ENCODE measurements at places on chromosomes 12 and 14.
A peak's percentile ranks its signal among the peaks of the same experiment; 100 is the strongest.

- no peak for DNase-seq
Observed at GRCh38 chr14:79791055-79791732, 420.1 kb downstream of the DIO2 start.

- peak; percentile 33 for DNase-seq
Observed at GRCh38 chr12:98893126-98893674, 248.1 kb downstream of the APAF1 start.

DNA sequence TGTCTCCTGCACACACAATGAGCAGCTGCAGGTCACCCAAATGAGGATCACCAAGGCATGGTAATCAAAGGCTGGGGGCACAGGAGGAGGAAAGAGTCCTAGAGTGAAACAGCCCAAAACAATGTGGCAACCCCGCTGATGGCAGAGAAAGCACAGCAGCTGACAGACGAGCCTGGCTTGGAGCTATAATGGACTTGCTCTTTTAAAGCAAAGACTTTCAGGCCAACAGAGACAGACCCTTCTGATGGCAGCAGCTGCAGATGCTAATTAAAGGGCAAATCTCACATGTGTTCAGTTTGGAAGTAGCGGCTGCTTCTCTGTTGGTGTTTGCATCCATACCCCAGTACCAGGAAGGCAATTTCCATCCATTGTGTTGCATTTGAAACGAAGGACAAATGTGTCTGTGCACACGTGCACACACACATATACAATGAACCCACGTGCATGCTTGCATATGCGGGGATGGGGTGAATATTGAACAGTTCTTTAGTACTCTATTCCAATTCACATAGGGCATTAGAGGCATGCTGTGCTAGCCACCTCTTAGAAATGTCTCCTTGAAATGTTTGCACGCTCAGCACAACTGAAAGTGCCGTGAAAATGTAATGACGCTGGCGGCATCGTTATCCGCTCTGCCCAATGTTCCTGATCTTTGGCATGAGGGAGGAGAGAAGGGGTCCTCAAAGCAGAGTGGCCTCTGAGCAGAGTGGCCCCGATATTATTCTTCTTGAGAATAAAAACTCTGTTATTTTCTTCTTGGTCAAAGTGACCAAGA lies 38.1 kb downstream of the CIT start:
- no peak for DNase-seq

- DNase-seq: no peak
Observed at GRCh38 chr12:96047229-96048211, 12.1 kb upstream of the LTA4H start.

- DNase-seq: no peak
Observed at GRCh38 chr12:1529862-1530591, 64.4 kb downstream of the FBXL14 start.

DNA sequence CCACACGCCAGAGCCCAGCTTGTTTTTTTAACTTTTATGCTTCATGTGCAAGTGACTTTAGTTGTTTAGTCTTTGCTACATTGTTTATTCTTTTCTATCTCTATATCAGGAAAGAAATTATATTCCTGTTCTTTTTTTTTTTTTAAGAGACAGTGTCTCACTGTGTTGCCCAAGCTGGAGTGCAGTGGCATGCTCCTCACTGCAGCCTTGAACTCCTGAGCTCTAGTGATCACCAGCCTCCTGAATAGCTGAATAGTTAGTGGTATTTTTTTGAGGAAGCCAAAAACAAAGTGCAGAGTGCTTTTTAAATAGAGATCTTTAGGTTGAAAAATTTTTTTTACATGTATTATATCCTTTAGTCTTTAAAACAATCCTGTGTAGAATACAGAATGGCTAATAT lies 58.2 kb downstream of the ETNK1 start:
- no peak for DNase-seq

DNA sequence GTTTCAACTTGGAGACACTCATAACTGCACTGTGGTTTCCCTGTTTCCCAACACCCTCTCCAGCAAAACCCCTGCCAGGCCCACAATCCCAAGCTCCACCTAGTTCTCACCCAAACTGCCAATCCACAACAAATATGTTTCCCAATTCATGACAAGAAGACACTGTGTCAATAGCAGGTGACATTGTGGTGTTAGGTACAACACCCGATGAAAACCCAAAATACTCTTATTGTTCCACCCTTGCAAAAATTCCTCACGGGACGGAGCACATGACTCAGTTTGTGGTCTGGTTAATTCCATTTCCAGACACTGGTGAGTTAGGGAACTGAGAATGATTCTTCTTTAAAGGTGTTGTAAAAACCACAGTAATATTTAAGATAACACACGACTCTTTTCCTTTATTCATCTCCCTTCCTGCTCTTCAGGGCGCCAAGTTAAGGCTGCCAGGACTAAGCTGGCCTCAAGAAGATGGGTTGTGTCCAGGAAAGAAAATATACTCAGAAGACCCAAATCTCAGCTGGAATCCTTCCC lies 735.5 kb downstream of the MED13L start:
- no peak for DNase-seq

- DNase-seq: no peak
Observed at GRCh38 chr14:30333934-30334333, 225.0 kb upstream of the G2E3 start.

- no peak for DNase-seq
Observed at GRCh38 chr14:43481864-43482263, 1025.2 kb downstream of the FSCB start.

- DNase-seq: no peak
Observed at GRCh38 chr12:47739979-47740378, 14.7 kb upstream of the ENDOU start.

DNA sequence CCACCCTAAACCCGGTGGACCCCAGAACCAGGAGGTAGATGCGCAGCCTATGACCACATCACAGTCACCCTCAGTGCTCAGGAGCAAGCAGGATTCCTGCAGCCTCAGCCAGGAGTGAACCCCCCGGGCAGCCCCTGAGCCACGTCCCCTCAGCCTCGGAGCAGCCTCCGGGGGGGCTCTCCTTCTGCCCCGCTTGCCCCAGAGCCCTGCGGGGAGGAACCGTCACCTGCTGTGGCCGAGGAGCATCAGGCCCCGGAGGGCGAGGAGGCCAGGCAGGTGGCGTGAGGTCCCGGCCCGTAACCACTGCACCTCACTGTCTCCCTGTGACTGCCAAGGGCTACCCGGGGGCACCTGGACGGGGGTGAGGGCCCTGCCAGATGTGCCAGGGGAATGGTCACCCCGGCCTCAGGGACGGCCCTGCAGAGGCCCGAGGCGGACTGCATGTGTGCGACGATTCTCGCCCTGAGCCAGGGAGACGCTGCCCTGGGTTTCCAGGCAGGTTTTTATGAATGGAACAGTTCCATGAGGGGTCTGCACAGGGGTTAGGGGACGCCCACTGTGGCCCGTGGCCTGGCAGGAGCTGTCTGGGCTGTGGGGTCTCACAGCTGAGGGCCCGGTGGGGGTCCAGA lies 58.6 kb downstream of the FBRSL1 start:
- DNase-seq: no peak

- DNase-seq: no peak
Observed at GRCh38 chr14:74824997-74825396, 50.9 kb downstream of the PROX2 start.

DNA sequence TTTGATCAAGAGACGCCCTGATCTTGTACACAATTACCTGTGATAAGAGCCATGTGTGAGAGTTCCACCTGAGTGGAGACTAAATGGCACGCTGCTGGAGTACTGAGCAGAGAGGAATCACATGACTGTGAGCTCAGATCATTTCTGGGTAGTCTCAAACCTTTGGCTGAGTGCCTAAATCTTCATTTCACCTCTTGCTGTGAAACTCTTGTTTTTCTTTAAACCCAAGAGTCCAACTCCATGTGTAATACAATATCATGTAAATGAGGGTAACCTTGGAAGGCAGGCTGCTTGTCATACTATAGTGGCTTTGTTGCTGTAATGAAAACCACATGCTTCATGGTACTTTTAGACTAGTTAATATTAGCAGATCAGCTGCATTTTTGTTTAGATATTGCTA lies 156.9 kb downstream of the CAND1 start:
- no peak for DNase-seq

DNA sequence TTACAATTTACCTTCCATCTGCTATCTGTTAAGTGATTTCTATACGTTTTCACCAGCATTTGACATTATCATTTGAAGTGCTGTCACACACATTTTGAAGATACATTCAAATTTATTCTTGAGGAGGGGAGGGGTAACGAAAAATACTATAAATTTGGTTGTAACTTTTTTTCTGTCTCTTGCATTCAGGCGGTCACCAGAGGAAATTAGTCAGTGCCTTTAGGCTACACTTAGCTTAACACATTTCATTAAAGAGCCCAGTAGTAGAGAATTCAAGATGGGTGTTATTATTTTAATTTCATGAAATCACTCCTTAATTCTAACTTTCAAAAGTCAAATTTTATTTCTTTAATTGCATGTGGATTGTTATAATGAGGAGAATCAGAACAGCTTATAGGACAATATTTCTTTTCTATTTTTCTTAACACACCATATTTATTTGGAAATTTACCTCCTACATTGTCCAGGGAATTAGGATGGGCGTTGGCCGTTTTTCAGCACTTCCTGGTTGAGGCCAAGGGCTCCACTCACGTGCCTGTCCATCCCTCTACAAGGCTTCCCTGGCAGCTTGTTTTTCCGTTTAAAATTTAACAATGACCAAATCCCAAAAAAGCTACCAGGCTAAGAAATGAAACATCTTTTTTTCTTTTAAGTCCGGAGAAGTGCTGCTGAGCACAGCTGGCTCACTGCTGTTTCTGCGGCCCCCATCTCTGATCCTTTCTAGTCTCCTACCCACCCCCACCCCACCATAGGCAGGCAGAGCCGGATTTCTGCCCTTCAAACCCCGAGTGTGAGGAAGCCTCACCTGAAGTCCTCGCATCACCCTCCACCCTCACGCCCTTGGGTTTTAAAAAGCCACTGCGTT lies 1.1 kb upstream of the FAR2 start:
- DNase-seq: no peak

DNA sequence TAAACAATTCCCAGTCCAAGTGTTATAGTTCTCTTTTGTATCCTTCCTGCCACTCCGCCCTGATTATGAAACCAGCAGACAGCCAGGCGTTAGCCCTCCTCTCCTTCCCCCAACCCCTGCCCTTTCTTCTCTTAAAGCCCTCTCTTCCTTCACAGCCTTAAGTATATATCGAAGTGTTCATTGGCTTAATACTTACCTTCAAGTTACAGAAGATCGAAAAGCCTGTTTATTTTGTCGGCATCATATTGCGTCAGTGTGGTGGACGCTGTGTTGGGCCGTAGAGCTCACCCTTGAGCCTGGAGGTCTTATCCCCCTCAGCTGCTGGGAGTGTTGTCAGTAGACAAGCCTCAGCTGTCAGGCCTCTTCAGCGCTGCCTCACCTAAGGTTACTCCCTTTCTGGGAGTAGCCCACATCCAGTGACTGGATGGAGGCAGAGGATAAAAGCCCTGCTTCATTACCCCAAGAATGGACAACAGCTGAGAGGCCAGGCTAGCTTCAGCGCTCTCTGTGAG lies 36.2 kb downstream of the CMAS start:
- no peak for DNase-seq

GRCh38 chr12:4562034-4562657 lies at the start of gene DYRK4:
DYRK4 (plus strand) TSS chr12:4562208; CDS start chr12:4562246, 38 bp downstream.
- DNase-seq: peak; percentile 83

GRCh38 chr12:91111366-91112325 lies at the start of gene LUM:
LUM (minus strand) TSS chr12:91111494; CDS start chr12:91108979, 2,515 bp downstream.
- DNase-seq: no peak

GRCh38 chr12:53600490-53601295 lies 25.5 kb downstream of the ATF7 start:
- no peak for DNase-seq

DNA sequence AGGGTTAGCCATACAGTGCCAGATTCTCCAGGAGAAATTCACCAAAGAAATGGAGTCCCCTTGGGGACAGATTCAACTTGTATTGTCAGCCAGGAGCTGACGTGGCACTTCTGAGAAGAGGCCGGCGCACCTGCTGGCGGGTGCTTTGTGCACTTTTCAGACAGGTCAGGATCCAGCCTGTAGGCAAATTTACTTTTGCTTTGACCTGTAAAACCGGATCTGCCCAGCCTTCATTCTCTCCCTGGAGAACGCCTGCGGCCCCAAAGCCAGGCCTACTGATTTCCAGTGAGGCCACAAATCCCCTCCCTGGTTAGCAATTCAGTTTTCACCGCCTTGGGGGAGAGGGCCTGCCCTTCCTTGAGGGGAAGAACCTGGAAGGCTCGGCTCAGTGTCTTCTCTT lies 17.4 kb downstream of the P2RX4 start:
- DNase-seq: no peak

DNA sequence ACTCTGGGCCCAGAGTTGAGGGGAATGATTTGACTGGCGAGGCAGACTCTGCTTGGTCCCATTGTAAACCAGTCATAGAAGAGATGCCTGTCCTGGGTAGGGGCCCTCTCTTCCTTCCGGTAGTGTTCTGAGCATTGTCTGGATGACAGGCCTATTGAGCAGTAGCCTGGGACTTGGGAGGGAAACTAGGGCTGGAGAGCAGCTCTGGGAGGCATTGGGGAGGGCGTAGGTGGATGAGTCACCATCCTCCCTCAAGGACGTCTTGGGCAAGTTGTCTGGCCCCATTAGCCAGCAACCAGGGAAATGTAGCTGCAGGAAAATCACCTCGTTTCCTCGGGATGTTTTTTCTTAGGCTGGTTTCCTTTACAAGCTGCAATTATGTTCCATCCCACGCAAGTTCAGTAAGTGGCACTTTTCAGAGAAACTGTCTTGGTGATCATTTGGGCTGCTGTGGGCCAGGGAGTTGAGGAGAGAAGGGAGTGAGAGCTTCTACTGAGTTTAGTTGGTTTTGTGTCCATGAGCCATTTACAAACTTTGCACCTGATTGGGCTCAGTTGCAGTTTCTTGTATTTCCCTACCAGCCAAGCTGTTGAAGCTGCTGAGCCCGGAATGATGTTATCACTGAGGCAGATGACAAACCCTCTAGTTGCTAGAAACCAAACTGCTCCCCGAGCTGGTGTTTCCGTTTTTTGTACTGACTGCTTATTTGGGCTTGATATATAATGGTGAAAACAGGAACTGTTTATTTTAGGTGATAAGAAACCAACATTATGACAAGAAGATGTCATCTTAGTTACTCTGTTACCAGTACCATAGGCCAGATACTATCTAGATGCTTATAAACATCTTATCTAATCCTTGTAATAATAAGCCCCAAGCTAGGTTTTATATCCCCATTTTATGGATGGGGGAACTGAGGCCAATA lies 147.6 kb downstream of the CHST11 start:
- DNase-seq: no peak

DNA sequence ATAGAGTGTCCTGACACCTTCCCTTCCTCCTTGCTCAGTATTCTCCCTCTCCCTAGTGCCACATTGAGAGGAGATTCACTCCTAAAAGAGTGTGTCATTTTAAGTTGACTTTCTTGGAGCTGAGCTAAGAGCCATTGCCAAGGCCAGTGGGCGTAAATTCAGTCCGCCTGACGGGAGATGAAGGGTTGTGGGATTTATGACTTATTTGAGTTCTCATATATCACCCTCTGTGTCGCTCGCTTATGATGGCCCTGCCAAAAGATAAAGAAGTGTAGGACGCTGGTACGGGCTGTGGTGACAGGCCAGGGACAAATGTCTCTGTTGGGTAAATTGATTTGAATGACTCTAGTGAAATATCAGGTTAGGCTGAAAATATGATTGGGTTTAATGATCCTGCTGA lies 867.4 kb downstream of the NRXN3 start:
- no peak for DNase-seq

GRCh38 chr14:95413289-95414215 lies 93.8 kb upstream of the CLMN start:
- no peak for DNase-seq
